ENCODE measurements at places on chromosomes 1 and 21. TPM values are rescaled to one million over a fixed set of nuclear protein-coding genes. Genes with fewer than 3 reads are reported as not detected.

RNF186 gene
- total RNA-seq, result not detected

WASF2 gene
- 62.3 TPM for total RNA-seq

RNU1-1 gene
- total RNA-seq, result not detected

SPAG17 gene
- not detected for total RNA-seq

WDR64 gene
- total RNA-seq, result not detected

MNDA gene
- total RNA-seq, result not detected

PGLYRP4 gene
- not detected for total RNA-seq

TMOD4 gene
- total RNA-seq, result not detected

GBP4 gene
- total RNA-seq, result 0.01 TPM

All from A549 treated with dexamethasone at 1 μM for 4 hours (cell line).